ENCODE measurements at places on chromosomes 6 and 20.
A peak's percentile ranks its signal among the peaks of the same experiment; 100 is the strongest.

DNA sequence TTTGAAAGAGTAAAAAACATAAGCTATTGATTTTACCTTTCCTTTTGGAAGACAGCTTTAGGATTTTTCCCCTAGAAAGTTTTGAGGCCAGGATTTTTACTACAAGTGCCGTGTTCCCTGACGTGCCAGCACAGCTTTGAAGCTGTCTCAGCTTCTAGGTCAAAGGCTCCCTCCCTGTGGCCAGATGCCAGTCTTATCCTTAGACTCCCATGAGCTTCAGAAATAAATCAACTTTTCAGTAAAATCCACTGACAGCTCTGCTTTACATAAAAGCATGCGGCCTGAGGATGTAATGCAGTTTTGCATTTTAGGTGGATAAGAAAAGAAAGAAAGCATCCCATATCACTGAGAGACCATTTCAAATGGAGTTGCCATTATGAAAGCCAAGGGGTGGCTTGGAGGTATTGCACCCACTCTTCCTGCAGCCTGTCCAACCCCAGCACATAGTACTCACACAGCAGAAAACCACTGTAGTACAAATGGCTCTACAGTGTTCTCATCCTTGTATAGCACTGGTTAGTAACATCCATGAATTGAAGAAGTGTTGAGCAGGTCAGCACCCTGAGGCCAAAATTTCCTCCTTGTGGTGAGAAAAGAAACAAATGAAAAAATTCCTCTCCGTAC lies 15.2 kb upstream of the ATXN1 start:
- DNase-seq, result no peak

DNA sequence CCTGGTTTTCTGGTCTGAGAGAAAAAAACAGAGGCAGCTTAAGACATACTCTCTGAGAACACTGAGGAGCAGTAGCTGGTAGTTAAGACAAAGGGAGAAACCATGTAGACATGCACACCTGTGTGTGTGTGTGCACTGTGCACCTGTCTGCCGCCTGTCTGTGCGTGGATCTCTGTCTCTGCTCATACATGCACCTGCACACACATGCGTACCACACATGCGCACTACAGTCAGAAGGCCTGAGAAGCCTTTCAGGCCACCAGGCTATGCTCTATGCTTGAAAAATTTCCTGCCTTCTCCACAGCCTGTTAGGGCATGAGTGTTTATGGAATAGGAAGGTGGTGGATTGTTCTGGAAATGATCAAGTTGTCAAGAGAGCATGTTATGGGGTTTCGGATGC lies 103.5 kb downstream of the CDH4 start:
- no peak for DNase-seq

DNA sequence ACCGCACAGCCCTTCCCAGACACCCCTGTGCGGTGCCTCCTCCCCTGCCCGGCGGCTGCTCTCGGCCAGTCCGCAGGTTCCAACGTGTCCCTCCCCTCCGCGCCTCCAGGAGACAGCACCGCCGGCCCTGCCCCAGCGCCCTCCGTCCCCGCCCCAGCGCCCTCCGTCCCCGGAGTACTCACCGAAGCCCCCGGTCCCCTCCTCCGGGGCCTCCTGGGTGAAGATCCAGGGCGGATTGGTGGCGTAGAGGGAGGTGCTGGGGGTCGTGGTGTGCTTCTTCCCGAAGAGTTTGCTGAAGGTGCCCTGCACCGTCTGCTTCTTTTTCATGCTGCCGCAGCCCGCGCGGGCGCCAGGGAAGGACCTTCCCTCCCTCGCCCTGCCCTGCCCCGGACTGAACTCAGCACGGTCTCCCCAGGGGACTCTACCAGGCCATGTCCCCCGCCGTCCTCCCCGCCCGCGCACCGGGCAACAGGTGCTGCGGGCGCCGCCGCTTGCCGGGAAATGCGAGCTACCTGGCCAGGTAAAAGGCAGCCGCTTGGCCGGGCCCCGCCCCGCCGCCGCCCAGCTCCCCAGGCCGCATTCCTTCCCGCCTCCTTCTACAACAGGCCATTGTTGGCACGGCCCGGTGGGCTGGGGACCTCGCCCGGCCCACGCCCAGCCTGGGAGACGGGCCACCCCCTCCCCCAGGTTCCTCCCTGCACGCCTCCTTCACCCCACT lies at the start of gene C6orf132:
Gene C6orf132 (minus strand): TSS at position 503 of the 718 bp plus-strand sequence. CDS start 176 bp downstream, at position 327.
- DNase-seq, result peak; percentile 28

- no peak for DNase-seq
Observed at GRCh38 chr6:118536478-118536877, 11.6 kb upstream of the PLN start.

DNA sequence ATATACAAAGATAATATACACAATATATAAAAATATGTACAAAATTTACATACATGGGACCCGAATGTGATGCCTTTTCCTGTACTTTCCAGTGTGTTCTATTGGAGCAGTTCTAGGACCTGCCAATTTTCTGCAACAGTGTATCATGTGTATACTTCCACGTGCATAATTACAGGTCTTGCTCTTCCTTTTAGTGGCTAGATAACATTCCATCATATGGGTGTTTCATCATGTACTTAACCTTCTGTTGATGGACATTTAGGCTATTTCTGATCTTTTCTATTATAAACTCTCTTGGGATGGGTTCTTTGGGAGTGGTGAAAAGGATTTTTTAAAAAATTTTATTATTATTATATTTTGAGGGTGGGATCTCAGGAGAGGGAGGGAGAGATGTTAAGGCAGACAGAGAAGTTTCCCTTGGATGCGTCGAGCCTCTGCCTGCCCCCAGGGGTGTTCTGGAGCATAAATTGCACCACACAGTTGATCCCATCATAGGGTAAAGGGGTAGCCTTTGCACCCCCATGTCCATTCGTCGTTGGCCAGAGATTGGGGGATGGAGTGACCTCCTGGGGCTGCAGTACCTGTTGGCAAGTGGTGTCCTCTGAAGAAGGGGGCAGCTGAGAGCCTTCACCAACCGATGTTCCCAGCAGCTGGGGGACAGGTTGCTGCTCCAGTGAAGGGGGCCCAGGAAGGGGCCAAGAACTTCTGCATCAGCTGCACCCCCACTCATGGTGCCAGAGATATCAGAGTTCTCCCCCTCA lies 110.3 kb downstream of the TOX2 start:
- no peak for DNase-seq

DNA sequence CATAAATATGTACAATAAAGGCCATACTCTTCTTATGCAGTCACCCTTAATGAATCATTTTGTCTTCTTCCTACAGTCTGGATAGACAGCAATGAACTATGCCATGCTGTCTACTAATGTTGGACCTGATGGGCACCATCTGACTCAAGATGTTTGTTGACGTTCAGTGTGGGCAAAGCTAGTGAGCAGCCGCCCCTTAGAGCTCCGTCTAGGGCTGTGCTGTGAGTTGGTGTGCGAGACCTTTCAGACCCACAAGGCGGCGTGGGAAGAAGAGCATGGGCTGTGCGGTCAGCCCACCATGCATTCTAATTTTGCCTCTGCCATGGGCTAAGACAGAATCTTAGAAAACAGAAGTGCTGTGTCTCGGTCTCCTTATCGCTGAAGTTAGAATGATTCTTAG lies 829.4 kb downstream of the QKI start:
- DNase-seq, result no peak

DNA sequence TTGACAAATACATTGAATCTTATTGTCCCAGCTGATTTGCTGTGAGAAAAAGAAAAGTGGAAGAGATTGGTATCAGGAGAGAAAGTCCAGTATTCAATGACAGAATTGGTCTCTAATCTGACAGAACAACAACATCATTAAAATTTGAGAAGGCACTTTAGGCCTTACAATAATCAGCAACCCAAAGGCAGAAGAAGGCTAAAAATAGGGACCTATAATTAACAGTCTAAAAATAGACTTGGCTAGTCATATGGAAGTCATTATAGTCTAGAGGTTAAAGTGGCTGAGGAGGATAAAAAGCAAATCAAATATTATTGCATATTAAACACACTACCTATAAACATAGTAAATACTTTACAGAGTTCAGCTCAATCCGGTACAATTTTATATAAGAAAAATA lies 393.6 kb upstream of the JAG1 start:
- no peak for DNase-seq

- DNase-seq, result no peak
Observed at GRCh38 chr6:50285735-50286134, 236.0 kb upstream of the DEFB112 start.

Data from common myeloid progenitor, CD34-positive (primary cell).